ENCODE measurements at places on chromosomes 2 and 18.

- DNase-seq, result no peak
Observed at GRCh38 chr2:205685314-205686055, 3.2 kb downstream of the NRP2 start.

GRCh38 chr2:127387655-127388422 lies at the start of gene MAP3K2:
TSS of gene MAP3K2 (minus strand) at chr2:127387975. CDS start at chr2:127343129, 44,846 bp downstream.
- DNase-seq, result peak; percentile 95

DNA sequence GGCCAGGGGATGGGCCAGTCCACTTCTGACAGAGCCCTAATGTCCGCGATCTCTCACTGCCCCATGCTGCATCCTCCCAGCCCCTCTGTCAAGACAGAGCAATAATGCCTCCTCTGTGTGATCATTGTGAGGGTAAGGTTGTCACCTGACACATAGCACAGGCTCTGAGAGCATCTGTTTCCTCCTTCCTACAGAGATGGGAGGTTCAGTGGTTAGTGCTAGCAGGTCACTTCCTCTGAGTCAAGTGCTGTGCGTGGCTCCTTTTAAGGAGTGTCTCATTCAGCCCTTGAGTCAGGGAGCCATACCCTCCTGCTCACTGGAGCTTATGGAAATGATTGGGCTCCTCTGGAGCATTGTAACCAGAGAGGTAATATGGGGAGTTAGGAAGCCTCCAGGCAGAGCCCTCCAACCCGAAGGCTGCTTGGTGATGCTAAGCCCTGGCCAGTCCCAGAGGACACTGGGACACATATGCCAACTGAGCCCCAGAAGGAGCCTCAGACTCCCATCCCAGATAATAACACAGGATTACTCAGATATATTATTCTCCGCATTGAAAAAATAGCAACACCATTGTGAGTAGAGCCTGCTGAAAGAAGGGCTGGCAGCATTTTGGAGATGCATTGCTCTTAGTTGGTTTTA lies 189.0 kb downstream of the GALNT1 start:
- no peak for DNase-seq

- DNase-seq, result no peak
Observed at GRCh38 chr2:240930096-240930630, 24.0 kb downstream of the CROCC2 start.

DNA sequence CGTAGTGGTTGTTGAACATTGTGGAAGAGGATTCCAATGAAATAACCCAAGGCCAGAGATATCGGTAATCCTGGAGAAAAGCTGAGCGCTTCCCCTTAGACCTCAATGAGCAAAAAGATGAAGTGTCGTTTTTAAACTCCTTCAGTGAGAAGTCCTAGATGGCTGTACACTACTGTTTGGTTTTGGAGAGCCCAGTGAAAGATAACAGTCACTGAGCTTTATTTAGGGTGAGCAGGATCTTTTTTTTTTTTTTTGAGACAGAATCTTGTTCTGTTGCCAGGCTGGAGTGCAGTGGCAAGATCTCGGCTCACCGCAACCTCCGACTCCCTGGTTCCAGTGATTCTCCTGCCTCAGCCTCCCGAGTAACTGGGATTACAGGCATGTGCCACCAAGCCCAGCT lies 24.2 kb downstream of the LRRC30 start:
- no peak for DNase-seq

- no peak for DNase-seq
Observed at GRCh38 chr2:73822276-73822675, 6.5 kb upstream of the STAMBP start.

- no peak for DNase-seq
Observed at GRCh38 chr2:218722876-218723785, 12.5 kb downstream of the TTLL4 start.

DNA sequence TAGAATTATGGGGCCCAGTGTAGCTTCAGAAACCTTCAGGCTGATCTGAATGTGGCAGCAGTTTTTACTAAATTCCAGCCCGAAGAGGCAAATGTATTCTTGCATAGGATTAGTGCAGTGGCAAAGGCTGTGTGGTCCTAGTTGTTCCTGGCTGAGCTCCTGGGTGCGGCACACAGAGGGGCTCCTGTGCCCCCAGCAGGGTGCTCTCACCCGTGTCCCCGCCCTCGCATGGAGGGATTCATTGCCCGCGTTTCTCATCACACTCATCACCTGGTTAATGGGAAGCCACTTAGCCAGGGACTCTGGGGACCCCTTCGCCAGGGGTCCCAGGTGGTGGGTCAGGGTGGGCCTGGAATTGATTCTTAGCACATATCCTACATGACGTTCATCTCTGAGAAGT lies 3.9 kb downstream of the KCNG2 start:
- no peak for DNase-seq

- no peak for DNase-seq
Observed at GRCh38 chr2:118062048-118062447, 26.2 kb upstream of the INSIG2 start.

- no peak for DNase-seq
Observed at GRCh38 chr2:42118754-42119569, 50.2 kb upstream of the EML4 start.

DNA sequence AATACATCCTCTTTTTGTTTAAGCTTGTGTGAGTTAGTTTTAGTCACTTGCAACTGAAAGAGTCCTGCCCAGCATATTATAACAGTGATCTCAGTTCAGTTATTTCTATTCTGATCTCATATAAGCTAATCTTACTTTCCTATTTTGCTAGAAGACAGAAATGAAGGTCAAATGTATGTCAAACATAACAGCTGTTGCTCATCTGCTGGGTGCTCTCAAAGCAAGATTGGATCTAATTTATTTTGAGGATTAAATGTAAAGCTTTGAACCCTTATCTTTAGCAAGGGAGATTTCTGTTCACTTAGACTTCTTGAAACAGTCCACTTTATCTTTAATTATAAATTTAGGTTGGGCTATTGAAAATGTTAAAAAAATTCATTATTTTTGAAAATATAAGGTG lies 31.2 kb downstream of the CRYGD start:
- no peak for DNase-seq

DNA sequence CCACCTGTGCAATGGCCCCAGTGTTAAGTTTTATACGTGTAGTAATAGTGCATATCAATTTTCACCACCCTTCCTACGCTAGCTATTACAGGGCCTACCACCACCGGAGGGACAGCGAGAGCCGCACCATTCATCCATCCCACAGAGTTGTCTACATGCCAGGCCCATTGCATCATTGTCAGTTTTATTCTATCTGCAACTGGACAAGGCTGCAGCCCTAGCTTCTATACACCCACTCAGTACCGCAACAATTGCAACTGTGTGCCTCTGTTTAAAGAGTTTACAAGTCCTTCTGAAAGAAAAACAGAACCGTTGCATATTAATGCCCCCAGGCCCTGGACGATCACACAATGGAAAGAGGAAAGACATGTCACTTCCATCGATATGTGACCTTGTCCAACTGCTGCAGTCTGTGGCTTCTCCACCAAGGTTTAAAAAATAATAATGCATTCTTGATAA lies 58.6 kb downstream of the ZEB2 start:
- no peak for DNase-seq

- no peak for DNase-seq
Observed at GRCh38 chr18:8238507-8238906, 370.7 kb upstream of the RAB12 start.

DNA sequence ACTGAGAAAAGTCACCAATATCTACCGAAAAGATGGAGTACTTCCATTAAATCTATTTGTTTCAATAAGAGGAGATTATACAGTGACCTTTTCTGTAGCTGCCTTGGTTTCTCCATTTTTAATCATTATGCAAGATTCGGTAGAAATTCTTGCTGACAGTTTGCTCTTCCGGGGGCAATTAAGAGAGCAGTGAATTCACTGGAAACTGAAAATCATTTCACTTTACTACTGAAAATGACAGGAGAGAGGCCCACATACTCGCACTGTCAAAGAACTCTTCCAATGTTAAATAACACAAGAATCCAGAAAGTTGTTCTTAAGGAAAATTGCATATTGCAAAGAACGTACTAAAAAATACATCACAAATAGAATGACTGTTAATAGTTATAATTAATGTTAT lies 699.3 kb downstream of the CBLN2 start:
- no peak for DNase-seq

GRCh38 chr18:31497836-31498573 lies at the start of gene DSG2:
TSS of gene DSG2 (plus strand) at chr18:31498177. CDS start at chr18:31498252, 75 bp downstream.
- DNase-seq, result no peak

- no peak for DNase-seq
Observed at GRCh38 chr2:109674894-109675534, 60.9 kb downstream of the SOWAHC start.

Data from stimulated activated effector memory CD8-positive, alpha-beta T cell treated with anti-CD3 and anti-CD28 coated beads, Interleukin-12 subunit alpha, Interleukin-12 subunit beta, amount 100 ng/mL, for 72 hours (primary cell).